ENCODE measurements at places on chromosomes 11 and 22.

DNA sequence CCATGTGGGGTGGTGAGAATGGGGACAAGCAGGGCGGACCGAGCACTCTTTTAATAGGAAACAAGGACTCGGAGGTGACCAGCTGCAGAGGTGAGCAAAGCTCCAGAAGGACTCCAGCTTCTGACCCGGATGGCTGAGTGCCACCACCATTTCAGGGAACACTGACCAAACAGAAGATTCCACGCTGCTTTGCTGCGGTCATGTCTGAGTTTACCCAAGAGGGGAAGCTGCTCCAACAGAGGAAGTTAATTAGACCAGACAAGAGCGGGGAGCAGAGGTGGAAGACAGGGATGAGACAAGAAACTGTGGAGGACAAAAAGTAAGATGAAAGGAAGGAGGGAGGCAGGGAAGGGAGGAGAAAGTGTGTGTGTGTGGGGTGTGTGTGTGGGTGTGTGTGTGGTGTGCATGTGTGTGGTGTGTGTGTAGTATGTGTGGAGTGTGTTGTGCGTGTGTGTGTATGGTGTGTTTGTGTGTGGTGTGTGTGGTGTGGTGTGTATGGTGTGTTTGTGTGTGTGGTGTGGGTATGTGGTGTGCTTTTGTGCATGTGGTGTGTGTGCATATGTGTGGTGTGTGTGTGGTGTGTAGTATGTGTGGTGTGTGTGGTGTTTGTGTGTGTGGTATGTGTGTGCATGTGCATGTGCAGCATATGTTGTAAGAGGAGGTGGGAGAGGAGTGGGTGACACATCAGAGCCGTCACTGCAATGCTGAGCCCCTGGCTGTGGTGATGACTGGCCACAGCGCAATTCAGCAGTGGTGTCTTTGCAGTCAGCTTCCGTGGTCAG is 82.2 kb upstream of the AKIP1 start:
- DNase-seq = no peak

- no peak for DNase-seq
These were observed 829 bp upstream of the ZBED5 start for GRCh38 chr11:10858439-10859325.

DNA sequence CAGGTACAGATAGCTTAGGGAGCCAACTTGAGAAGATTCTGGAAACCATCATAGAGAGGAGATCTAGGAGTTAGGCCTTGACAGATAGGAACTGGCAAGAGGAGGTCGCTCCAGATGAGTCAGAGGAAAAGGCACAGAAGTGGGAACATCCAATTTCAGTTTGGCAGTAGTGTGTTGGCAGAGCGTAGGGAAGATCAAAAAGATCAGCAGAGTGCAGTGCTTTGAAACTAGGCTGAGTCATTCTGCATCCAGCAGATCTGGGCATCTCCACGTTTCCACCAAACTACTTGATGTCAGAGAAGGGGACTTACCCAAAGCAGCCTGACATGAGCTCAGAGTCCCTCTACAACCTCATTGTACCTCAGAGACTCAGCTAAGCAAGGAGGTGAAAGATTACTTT is 58.5 kb downstream of the GAB4 start:
- DNase-seq = no peak

DNA sequence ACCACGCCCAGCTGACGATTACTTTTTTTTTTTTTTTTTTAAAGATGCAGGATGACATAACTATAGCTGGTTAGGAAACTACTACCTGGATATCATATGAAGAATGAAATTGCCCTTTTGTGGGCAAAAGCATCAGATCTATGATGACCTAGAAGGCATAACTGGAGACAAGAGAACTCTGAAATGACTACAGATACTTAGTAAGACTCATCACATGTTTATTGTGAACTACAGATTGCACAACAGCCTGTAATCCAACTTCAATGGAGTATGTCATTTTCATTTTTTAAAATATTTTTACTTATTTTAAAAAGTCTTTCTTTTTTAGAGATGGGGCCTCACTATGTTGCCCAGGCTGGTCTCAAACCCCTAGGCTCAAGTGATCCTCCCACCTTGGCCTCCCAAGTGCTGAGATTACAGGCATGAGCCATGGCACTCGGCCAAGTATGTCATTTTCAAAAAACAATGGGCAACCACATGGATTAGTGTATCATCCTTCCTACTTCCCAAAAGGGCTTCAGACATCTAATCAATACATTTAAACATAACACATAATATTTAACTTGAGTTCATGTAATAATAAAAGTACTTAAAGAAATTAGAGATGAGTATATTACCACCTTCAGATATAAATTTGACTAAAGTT is 3.3 kb downstream of the MTMR2 start:
- peak; percentile 73 for DNase-seq

- DNase-seq = peak; percentile 69
These were observed 596 bp upstream of the TNRC6B start for GRCh38 chr22:40176921-40177737.
